Cardiac fibroblast (primary cell): ENCODE measurements at places on chromosomes 6 and 20.

DNA sequence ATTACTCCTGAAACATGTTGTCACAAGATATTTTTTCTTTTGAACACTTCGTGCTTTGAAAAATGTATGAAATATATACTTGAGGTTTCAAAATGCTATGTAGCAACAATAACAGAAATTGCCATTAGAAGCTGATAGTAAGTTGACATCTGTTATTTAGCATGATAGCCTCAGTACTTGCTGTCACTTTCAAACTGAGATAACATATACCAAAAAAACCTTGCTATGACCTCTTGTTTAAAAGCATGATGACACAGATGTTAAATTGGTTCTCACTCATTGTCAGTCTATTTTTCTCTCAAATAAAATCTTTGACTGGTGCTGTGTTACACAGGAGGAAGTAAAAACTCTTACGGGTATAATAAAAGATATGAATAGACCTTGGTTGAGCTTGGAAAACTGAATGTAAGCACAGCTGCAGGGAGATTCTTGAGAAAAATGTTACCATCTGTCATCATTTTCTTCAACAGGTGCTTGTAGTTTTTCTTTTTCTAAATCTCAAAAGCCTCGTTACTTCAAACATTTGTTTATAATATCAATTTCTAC, 18.6 kb downstream of the MOXD1 start:
- no peak for DNase-seq

DNA sequence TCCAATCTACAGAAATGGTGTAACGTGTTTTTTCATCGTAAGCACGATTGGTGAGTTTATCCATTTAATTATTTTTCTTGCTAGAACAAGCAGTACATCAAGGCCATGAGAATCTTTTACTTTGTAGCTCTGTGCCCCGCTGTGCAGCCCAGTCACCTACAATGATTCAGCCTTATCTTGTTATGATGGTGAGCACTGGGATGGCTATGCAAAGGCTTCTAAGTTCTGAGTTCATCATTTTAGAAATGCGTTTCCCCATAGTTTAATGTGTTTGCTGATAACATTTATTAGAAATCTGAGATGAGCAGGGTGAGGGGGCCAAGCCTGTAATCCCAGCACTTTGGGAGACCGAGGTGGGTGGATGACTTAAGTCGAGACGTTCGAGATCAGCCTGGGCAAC, 111.8 kb upstream of the QKI start:
- no peak for DNase-seq

- no peak for DNase-seq
Measured at GRCh38 chr6:53921639-53922038, 126.8 kb downstream of the LRRC1 start.

DNA sequence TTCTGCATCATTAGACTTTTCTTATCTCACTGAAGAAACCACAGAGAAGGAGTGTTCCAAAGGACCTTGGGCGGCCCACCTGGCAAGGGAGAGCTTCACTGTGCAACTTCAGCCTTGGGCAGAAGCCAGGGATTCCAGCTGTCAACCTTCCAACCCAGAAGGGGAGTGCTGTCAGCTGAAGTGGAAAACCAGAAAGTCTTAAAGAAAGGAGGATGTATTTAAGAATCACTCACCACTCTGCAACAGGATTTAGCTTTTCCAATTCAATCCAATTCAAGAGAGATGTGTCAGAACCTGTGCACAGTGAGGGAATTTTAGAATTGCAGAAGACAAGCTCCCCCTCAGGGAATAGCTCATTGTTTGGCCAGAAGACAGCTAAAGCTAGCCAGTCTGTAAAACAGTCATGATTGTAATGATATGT, 553.7 kb downstream of the CD83 start:
- DNase-seq = peak; percentile 91

DNA sequence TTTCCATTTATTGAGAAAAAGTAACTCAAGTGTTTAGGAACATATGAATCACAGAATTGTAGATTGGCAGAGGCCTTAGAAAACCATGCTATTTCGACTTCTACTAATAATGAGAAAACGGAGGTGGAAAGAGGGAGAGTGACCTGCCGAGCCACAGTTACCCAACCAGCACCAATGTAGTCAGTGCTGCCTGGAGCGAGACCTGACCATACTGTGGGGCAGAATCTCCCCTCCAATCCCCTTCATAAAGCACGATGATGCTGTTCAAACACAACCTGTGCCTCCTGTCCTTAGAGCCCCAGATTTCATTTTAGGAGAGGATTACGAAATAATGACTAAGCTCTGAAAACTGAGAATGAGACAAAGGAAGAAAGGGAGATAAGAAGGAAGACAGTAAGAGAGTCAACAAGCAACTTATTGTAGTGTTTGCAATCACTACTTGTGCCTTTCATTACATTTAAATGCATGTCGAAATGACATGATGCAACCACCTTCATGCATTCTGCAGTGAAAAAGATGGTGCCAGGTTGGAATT, 70.6 kb downstream of the ATXN1 start:
- peak; percentile 84 for DNase-seq
